ENCODE measurements at places on chromosomes 12 and 14.

GRCh38 chr12:80118565-80119324, 19.4 kb downstream of the OTOGL start:
- DNase-seq: no peak

- DNase-seq: no peak
These were observed 117.0 kb downstream of the NTN4 start for GRCh38 chr12:95673576-95673975.

DNA sequence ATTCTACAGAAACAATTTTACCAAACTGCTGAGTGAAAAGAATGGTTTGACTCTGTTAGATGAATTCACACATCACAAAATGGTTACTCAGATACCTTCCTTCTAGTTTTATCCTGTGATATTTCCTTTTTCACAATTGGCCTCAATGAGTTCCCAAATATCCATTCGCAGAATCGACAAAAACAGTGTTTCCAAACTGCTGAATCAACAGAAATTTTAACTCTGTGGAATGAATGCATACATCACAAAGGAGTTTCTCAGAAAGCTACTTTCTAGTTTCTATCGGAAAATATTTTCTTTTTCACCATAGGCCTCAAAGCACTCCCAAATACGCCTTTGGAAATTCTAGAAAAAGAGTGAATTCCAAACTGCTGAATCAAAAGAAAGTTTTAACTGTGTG, 525.0 kb downstream of the ALG10 start:
- DNase-seq: no peak

DNA sequence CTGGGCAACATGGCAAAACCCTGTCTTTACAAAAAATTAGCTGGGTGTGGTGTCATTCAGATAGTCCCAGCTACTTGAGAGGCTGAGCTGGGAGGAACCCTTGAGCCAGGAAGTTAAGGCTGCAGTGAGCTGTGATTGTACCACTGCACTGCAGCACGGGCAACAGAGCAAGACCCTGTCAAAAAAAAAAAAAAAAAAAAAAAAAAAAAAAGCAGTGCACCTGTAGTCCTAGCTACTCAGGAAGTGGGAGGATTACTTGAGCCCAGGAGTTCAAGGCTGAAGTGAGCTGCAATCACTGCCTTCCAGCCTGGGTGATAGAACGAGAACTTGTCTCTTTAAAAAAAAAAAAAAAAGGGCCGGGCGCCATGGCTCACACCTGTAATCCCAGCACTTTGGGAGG, 5.6 kb downstream of the REM2 start:
- no peak for DNase-seq

DNA sequence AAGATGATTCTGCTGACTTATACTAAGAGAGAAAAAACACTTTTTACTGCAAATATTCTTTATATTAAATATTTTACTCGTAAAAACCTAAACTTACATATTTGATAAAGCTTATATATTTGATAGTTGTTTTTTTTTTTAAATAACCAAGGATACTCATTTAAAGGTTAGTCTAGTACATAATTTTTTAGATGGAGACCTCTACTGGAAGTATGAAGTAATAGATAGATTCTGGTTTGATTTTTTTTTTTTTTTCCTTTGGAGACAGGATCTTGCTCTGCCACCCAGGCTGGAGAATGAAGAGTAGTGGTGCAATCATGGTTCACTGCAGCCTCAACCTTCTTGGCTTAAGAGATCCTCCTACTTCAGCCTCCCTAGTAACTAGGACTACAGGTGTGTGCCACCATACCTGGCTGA, 16.4 kb downstream of the ARID2 start:
- no peak for DNase-seq

- DNase-seq: no peak
These were observed 167.3 kb downstream of the ZFP36L1 start for GRCh38 chr14:68625366-68626090.

DNA sequence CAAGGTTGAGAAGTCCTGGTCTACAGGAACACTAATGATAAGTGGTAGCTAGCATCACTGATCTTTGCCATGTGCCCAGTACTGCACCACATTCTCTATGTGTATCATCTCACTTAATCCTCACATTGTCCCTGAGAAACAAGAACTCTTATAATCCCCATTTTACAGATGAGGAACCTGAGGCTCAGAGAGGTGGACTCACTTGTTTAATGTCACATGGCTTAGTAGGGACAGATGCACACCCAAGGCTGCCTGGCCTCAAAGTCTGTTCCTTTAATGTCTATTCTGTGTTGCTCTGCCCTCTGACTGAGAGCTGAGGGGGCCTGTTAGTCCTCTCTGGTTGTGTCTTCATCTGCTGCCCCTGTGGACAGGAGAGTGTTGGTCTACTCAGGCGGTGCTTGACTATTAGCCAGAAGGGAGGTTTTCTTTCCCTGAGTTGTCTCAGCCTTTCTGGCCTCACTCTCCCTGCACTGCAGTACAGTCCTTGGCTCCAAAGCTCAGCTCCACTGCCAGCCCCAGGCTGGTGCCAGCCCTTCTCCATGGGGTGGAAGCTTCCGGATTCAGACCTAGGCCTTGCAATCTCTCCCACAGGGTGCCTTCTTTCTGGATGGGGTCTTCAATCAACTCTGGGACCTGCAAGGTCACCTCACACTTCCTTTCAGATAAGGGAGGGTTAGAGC, 4.9 kb upstream of the DYNLL1 start:
- no peak for DNase-seq

GRCh38 chr14:81946834-81947798, 413.5 kb upstream of the SEL1L start:
- DNase-seq: no peak

DNA sequence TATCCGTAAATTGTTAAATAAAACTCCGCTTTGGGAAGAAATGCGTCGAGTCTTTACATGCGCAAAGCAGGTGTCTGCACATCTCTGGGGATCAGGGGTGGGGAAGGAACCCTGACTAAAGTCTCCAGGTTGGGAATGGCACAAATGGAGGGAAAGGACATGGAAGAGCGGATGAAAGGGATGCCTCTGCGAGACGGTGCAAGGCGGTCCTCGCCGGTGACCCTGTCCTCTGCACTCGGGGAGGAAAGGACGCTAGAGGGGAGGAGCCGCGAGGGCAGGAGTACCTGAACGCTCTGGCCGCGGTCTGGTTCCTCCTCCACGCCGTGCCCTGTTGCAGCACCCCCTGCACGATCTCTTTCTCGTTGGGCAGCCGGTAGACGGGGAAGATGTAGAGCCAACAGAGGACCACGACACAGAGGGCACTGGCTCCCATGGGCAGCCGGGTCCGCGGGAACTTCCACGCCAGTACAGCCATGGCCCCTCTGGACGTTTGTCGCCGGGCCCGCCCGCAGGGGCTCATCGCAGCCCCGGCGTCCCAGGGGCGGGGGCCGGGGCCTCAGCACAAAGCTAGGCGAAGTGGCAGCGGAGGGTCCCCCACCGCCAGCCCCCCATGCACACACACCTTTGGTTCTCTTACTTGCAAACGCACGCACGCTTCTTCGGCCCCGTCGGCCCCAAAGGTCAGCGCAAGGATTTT, 646 bp downstream of the ST8SIA1 start:
- DNase-seq: no peak

DNA sequence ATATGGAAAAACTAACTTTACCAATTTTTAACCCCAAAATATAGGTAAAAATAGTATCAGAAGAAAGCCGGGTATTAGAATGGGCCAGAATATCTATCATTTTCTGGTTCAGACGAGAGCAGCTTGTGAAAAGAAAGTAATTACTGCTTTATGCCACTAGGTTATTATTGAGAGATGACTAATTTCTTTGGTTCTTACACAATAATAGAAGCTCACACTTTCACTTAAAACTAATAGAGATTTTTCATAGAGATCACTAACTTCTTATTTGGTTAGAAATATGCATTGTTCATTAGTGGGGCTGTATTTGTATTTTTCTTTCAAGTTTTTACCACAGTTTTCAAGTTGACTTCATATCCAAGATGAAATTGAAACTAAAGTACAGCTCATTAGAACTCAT, 1241.2 kb upstream of the FLRT2 start:
- no peak for DNase-seq

DNA sequence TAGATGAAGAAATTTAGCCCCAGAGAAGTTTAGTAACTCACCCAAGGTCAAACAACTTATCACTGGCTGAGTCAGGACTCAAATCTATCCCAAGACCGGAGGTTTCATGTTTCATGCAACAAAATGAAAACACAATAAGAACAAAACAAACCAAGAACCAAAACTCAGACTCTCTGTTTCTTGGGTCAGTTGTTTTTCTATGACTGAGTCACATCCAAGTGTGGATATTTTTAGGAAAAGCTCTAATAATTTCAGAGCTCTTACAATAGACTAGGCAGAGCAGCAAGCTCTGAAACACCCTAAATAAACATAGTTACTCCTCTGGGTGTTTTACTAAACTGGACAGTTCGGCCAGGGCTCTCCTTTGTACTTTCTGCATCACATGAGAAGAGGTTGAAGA, 87.6 kb upstream of the PRB2 start:
- no peak for DNase-seq

DNA sequence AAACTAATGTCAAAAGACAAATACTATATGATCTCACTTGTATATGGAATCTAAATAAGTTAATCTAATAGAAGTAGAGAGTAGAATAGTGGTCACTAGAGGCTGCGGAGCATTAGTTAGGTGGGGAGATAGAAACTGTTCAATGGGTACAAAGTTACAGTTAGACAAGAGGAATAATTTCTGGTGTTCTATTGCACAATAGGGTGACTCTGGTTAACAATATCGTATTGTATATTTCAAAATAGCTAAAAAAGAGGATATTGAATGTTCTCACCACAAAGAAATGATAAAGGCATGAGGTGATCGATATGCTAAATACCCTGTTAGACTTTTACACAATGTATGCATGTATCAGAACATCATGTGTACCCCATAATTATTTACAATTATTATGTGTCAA, 42.9 kb downstream of the IGF1 start:
- no peak for DNase-seq

GRCh38 chr12:75960954-75961661, 70.5 kb downstream of the PHLDA1 start:
- DNase-seq: no peak

- DNase-seq: no peak
These were observed 12.5 kb downstream of the BTG1 start for GRCh38 chr12:92133171-92133570.

DNA sequence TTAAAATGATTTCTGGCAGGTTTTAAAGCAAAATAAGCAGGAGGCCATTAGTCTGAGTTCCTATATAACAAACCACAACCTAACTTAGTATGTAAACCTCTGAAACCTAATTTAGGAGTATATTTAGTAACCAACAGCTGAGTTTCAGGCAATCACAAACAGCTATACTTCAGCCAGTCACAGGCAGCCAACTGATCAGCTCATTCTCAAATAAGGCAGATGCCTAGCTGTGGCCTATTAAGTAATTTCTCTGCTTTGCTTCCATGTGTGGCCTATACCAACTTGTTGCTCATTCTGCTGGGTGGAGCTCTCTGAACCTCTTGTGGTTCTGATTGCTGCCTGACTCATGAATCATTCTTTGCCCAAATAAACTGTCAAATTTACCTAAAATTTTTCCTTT, 408.9 kb upstream of the FBXO33 start:
- DNase-seq: no peak

DNA sequence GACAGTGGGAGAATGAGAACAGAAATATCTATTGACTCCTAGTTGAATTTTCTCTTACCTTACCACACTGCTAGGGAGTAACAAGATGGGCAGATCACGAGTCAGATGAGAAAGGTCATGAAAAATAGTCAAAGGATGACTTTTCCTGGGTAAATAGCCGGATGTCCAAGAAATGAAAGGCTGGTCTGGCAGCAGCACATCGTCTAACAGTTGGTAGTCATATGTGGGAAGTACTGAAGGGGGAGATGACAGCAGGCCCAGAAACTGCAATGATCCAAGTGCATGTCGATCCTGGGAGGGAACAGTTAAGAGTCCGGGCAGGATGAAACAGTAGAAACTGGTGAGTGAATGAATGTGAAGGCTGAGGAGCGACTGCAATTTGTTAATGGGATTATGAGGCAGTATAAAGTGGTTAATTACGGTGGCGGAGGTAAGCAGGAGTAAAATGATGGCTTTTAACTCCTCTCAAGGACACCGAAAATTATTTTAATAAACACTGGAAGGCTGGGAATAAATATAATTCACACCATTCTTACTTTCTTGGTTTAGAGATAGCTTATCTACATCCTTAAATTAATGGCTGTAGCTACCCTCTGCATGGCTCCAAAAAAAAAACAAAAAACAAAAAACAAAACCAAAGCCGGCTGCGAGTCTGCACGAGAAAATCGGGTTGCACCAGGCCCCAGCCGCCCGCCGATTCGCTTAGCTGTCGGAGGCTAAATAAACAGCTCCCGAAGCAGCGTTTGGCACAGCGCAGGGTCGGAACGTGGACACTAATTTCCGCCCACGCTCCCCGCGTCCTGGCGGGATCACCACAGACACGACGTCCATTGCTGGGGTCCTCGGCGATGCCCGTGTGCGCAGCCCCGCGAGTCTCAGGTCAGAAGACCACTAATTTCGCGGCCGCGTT, 1.0 kb upstream of the ERC1 start:
- peak; percentile 57 for DNase-seq

DNA sequence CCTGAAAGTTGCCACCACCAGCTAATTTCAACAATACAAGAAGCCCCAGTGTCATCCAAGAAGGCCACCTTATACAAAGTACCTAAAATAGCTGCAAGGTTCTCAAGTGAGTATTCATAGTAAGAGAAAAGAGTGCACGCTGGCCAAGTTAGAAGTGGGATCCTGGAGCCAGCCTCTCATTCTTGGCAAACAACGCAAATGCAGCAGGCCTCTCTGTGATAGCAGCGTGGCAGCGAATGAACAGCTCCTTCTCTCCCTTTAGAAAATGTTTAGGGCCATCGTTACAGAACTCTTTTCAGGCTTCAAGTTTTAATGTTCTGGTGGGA, 78.0 kb upstream of the IFNG-AS1 start:
- DNase-seq: no peak

GRCh38 chr12:14833952-14834351, 9.4 kb downstream of the ART4 start:
- no peak for DNase-seq

DNA sequence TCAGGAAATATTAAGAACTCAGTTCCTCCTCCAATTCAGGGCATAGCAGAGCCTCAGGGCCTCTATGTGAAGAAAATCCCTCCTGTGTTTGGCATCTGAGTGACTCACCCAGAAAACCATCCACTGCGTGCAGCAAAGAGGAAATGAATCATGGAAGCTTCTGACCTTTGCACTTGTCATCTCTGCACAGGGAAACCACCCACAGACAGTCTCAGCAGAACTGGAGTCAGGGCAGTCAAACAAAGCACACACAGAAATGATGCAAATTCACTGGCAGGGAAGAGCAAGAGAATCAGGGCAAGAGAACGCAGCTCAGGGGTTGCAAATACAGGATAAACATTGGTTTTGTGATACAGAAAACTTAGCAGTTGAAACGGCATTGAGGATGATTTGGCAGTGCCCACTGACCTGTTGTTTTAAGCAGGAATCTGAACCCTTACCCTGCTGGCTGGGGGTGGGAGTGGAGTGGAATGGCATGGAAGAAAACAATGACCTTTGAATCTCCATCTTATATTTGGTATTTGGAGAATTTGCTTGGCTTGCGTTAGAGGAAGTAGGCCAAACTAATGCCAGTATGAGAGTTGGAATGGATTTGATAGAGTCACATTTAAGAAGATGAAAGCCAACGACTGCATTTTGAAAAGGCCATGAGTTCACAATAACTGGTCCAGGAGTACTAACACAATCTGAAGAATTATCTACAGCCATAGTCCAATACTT, 53.5 kb downstream of the PHLDA1 start:
- peak; percentile 74 for DNase-seq

Measured in activated naive CD4-positive, alpha-beta T cell treated with anti-CD3 and anti-CD28 coated beads, Interleukin-2, amount 50 U/mL, for 16 hours (primary cell).